Type B pancreatic cell (in vitro differentiated cells): ENCODE measurements at places on chromosomes 5 and 9.

GRCh38 chr5:112628214-112628980 lies 109.3 kb upstream of the APC start:
- H3K27ac ChIP-seq: peak overlapping the region; percentile 63
- peaks cover 51% of the 10 kb centered on the region for H3K4me1 ChIP-seq

DNA sequence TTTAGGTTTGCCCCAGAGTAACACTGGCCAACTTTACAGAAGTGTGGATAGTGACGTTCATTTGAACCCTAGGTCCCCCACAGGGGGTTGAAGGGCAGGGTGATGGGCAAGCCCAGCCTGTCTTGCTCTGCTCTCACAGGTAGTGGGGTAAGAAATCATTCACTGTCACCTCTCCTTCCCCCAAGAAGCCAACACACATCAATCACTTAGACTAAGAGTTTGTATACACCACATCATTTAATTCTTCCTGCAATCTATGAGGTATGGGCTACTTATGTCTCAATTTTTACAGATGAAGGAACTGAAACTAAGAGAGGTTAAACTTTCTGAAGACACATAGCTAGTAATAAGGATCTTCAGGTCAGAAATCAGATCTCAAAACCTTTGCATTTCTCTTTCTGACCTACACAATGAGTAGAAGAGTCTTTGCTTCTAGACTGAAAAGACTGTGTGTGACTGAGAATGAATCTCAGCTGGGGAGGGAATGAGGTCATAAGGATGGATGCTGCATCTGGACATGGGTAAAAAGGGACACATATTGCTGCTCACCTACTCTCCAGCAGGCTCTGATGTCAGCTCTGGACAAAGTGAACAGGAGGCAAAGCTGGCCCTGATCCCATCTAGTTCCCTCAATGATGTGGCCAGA lies 81.0 kb upstream of the EQTN start:
- H3K27me3 ChIP-seq: no peaks in the 10 kb centered on the region
- peaks cover 43% of the 10 kb centered on the region for H3K4me1 ChIP-seq
- H3K27ac ChIP-seq: no peak overlapping the region
- H3K36me3 ChIP-seq: no peaks in the 10 kb centered on the region
- peak overlapping the region; percentile 3 for H3K4me3 ChIP-seq

GRCh38 chr5:135535420-135535819 lies 344 bp downstream of the NEUROG1 start:
- peaks cover 98% of the 10 kb centered on the region for H3K27me3 ChIP-seq
- no peak overlapping the region for H3K27ac ChIP-seq
- H3K4me3 ChIP-seq: peak overlapping the region; percentile 22
- DNase-seq: no peak

- H3K27me3 ChIP-seq: peaks cover 39% of the 10 kb centered on the region
- DNase-seq: no peak
- no peak overlapping the region for H3K27ac ChIP-seq
- H3K4me3 ChIP-seq: no peak overlapping the region
- peaks cover 48% of the 10 kb centered on the region for H3K4me1 ChIP-seq
Observed at GRCh38 chr5:158856291-158856690, 243.4 kb downstream of the EBF1 start.

DNA sequence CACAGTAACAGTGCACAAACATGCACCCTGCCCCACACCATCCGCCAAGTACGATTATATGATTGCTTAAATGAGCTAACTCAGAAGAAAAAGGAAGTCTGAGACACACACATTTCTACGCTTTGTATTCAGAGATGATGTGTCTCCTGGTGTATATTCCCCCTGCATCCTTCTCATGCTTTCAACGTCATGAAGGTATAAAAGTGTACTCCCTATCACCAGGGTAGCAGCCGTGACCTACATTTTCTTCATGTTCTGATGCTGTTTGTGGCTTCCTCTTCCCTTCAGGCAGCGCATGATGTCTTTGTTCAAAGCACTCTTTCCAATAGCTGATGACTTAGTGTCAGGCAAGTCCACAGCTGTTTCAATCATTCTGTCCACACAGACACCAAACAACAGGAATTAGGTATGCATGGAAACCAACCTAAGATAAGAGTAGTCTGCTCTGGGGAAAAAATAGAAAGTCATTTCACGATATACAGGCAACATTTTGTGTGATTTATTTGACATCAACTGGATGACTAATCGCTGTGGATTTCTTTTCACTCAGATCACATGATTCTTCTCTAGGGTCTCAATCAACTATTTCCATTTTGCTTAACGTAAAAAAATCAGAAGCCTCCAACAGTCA lies 269.4 kb upstream of the PTGER4 start:
- peak overlapping the region; percentile 54 for H3K27ac ChIP-seq
- H3K36me3 ChIP-seq: no peaks in the 10 kb centered on the region
- no peak overlapping the region for H3K4me3 ChIP-seq
- peaks cover 9% of the 10 kb centered on the region for H3K27me3 ChIP-seq
- no peak for DNase-seq
